ENCODE measurements at places on chromosomes 16 and 17.

- no peak for DNase-seq
Observed at GRCh38 chr17:70217571-70217970, 48.2 kb downstream of the KCNJ2 start.

DNA sequence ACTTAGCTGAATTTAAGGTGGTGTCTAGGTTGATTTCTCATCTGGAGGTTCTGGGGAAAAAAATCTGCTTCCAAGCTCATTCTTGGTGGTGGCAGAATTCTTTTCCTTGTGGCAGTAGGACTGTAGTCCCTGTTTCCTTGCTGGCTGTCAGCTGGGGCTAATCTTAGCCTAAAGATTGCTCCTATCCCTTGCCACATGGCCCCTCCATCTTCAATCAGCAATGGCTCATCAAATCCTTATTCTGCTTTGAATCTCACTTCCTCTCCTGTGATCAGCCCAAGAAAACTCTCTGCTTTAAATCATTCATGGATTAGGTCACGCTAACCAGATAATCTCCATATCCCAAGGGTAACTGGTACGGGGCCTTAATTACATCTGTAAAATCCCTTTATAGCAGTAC is 6.6 kb downstream of the FAM20A start:
- DNase-seq, result no peak

DNA sequence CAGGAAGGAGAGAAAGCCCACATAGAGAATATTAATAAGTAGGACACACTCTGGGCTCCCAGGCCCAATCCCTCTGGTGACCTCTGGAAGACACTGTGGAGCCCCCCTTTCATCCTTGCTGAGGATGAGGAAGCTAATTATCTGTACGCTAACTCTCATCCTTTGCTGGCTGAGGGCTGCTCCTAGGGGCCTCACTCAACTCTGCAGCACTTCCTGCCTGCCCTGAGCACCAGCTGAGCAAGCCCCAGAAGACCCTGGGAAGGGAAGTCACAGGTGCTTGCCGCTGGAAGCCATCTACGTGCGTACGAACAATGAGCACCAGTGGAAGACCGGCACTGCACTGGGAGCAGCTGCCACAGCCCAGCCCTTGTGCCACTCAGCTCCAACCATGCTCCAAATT is 145.8 kb upstream of the CDH5 start:
- no peak for DNase-seq

DNA sequence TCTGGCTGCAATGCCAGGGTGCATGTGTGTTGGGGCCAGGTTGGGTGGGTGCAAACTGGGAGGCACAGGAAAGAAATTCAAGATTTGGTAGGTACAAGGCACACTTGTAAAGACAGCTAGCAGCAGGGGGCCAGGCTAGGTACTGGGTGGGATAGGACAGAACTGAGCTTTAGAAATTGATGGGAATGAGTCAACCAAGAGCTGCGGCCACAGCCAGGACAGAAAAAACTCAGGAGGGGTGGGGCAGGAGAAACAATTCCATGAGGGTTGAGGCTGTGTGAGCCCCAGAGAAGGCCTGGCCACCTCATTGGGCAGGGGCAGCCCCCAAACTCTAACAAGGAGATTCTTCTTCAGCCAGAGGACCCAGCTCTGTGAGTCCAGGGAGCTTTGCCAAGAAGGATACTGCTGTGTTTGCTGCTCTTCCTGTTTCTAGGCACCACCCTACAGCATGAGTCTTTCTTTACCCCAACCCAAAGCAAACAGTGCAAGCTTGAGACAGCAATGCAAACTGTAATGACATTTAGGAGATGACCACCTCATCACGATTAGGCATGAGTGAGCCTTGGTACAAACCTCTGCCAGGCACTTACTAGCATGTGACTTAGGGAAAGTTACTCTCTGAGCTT is 21.3 kb upstream of the CCDC182 start:
- no peak for DNase-seq

- no peak for DNase-seq
Observed at GRCh38 chr17:35895636-35896587, 15.8 kb upstream of the CCL5 start.

DNA sequence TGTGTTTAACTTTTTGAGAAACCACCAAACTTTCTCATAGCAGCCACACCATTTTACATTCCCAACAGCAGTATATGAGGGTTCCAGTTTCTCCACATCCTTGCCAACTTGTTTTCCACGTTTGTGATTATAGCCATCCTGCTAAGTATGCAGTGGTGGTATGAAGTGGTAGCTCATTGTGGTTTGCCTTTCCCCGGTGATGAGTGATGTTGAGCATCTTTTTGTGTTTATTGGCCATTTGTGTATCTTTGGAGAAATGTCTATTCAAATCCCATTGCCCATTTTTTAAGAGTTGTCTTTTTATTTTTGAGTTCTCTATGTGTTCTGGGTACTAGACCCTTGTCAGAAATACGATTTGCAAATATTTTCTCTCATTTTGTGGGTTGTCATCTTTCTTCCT is 17.4 kb downstream of the SF3B3 start:
- no peak for DNase-seq

Data from T-helper 1 cell (primary cell).